ENCODE measurements at places on chromosomes 4 and X. TPM values are rescaled to one million over a fixed set of nuclear protein-coding genes. Genes with fewer than 3 reads are reported as not detected.
A peak's percentile ranks its signal among the peaks of the same experiment; 100 is the strongest.

RAB39B gene
- 0.36 TPM for total RNA-seq

P2RY10 gene
- total RNA-seq = not detected

S100P gene
- total RNA-seq = 0.29 TPM

BEX5 gene
- not detected for total RNA-seq

GRCh38 chrX:107601759-107602158, 26.6 kb upstream of the PRPS1 start:
- no peak for DNase-seq

- peak; percentile 93 for DNase-seq
These were observed 999 bp upstream of the CTBP1 start for GRCh38 chr4:1249731-1250526.

DNA sequence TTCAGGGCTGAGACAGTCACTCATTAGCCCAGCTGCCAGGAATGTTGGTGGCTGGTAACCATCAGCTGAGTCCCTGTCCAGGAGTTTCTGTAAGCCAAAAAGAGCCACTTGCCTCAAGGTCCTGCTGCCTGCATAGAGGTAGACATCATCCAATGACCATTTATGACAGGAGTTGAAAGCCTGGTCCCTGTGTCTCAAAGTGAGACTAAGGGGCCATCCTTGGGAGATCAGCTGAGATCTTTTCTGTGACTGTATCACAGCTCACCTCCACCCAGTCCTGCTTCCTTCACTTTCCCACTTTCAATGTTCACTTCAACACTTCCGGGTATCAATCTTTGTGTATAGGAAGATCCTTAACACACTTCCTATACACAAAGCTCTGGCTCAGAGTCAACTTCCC, 28.4 kb upstream of the MAOA start:
- no peak for DNase-seq

DNA sequence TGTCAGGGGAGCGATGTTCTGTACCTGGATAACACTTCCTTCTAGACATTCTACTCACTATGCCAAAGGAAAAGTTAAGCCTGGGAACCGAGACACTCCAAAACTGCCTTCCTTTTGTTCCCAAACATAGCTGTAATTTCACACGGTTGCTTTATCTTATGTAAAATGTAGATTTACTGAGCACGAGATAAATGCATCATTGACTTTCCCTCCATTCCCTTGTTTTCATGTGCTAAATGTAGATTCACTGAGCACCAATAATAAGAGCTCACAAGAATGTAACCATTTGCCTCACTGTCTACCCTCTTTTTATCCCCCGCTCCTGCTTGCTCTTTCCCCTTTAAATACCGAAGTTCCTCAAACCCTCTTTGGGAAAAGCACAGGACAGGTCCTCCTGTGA, 10.7 kb upstream of the PPEF2 start:
- DNase-seq = no peak

All from osteoblast (primary cell).